Caco-2 (cell line): ENCODE measurements at places on chromosomes 12 and 14.

- no peaks in the 10 kb centered on the region for H3K27me3 ChIP-seq
- no peaks in the 10 kb centered on the region for H3K36me3 ChIP-seq
- no peak for DNase-seq
- H3K4me1 ChIP-seq = no peaks in the 10 kb centered on the region
Observed at GRCh38 chr14:62988967-62989366, 56.3 kb downstream of the KCNH5 start.

- no peak for DNase-seq
- no peaks in the 10 kb centered on the region for H3K36me3 ChIP-seq
- peaks cover 8% of the 10 kb centered on the region; the same call in 1 of the 2 replicates for H3K4me1 ChIP-seq
- H3K27ac ChIP-seq = no peak overlapping the region
- H3K4me3 ChIP-seq = no peak overlapping the region
Observed at GRCh38 chr14:101463566-101464171, 97.6 kb upstream of the DIO3 start.

- no peak overlapping the region for H3K4me3 ChIP-seq
- H3K27me3 ChIP-seq = no peaks in the 10 kb centered on the region
- H3K36me3 ChIP-seq = no peaks in the 10 kb centered on the region
- DNase-seq = no peak
- H3K27ac ChIP-seq = no peak overlapping the region
Observed at GRCh38 chr14:99722741-99723140, 38.6 kb downstream of the CYP46A1 start.

DNA sequence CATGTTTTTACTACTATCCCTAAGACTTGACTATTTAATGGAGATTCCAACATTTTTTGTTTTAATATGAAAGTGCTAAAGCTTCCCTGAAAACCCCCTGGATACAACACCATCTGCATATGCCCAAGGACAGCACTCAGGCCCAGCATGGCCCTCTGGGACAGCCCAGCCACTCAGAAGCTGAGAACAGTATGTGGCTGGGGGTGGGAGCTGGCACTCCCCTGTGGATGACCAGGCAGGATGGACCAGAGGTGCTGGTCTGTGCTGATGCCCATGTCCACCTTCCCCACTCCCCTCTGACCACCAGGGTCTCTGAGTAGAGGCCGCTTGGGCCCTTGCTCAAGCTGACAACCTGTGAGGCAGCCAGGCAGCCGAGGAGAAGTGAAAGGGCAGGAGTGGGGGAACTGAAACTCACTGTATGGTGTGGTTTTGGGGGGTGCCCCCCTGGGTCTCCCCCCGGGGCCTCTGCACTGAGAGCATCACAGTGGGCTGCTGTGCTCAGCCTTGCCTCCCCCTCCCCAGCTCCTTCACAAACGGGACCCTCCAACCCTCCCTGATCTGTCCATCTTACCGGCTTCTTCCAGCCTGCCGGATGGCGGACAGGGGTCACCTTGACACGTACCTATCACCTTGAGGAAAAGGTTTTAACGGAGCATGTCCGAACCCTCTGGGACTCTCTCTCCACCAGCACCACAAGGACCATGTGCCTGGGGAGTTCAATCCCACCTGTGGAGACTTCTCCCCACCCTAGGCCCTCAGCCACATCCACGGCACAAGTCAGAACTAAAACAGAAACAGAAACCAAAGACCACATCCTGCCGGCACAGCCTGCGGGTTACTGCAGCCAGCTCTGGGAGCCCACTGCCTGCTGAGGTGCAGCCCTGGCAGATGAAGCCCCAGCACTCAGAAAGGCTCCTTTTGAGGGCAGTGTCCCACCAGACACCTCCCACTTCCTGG lies at the start of gene TMEM229B:
Gene TMEM229B (minus strand): TSS at position 785 of the 957 bp plus-strand sequence. CDS start 14,798 bp downstream, outside the sequence.
- H3K27me3 ChIP-seq = no peaks in the 10 kb centered on the region
- DNase-seq = no peak
- no peak within 1 kb of the TSS for H3K27ac ChIP-seq
- no peak within 1 kb of the TSS for H3K4me3 ChIP-seq

DNA sequence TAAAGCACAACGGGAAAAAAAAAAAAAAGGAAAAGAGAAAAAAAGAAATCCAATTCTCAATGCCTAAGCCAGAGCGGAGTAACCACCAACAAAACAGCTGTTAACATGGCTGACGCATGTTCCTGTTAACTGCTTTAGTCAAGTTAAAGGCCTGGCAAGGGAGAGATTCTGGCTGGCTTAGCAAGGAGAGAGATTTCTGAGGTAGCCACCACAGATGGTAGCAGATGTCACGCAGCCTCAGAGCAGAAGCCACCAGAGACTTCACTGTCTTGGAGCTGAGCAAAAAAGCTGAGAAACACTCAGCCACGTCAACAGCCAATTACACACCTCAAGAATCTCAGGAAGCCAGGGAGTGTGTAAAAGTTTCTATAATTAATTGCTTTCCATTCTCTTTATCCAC lies 87.1 kb downstream of the TMCC3 start:
- H3K4me1 ChIP-seq = no peaks in the 10 kb centered on the region; the same call in 1 of the 2 replicates
- no peak overlapping the region for H3K4me3 ChIP-seq
- no peaks in the 10 kb centered on the region for H3K36me3 ChIP-seq

DNA sequence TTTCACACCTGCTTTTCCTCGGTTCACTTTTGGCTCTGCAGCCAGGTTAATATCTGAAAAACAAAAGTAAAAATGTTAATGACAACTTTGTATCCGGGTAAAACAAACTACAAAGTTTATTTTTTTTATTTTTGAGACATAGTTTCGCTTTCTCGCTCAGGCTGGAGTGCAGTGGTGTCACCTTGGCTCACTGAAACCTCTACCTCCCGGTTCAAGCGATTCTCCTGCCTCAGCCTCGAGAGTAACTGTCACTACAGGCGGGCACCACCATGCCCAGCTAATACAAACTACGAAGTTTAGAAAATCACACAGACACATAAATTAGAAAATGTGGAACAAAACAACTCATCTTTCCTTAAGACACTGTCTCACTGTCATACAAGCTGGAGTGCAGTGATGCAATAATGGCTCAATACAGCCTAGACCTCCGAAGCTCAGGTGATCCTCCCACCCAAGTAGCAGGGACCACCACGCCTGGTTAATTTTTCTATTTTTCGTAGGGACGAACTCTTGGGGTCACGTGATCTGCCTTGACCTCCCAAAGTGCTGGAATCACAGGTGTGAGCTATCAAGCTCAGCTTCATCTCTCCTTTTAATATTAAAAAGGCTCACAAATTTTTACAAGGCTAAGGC lies 38.1 kb downstream of the HNRNPC start:
- H3K4me3 ChIP-seq = no peak overlapping the region
- H3K27me3 ChIP-seq = no peaks in the 10 kb centered on the region
- peaks cover 16% of the 10 kb centered on the region for H3K4me1 ChIP-seq
- H3K27ac ChIP-seq = peak overlapping the region; percentile 5
- H3K36me3 ChIP-seq = peaks cover 4% of the 10 kb centered on the region
- no peak for DNase-seq

DNA sequence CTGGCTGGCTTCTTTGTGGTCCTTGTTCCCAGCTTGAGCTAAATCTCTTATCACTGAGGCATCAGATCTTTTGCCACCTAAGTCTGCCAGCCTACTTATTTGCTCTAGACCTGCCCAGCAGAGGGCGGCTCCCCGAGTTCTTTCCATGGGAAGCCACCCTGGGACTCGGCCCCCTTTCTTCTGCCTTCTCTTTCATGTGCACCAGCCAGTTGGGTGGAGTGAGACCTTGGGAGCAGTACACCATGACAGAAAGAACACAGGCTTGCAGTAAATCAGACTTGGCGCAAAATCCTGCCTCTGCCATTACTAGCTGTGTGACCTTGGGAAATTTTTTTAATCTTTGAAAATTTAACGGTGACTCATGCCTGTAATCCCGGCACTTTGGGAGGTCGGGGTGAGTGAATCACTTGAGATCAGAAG lies 7.4 kb downstream of the SMAGP start:
- no peaks in the 10 kb centered on the region for H3K27me3 ChIP-seq
- peak; percentile 47 for DNase-seq

DNA sequence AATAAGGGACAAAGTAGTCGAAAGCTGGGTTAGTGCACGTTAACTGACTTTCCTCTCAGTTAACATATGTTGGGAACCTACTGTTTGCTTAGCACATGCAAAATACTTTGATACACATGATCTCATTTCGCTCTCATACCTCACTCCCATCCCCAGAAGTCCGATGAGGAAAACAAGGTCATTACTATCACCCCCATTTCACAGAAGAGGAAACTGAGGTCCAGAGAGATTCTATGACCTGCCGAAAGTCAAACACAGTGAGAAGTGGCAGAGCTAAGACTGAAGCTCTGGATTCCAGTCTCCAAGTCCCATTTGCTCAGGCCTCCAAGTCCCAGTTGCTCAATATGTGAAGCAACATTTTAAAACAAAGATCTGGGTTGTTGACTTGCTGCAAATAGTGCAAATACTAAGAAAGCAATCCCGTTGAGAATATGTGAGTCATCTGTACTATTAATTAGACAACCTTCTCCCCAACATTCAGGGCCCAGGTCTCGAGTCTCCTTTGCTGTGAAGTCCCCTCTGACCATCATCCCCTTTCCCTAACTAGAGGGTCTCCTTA lies 170.6 kb upstream of the PWP1 start:
- H3K4me3 ChIP-seq = no peak overlapping the region
- H3K27me3 ChIP-seq = no peaks in the 10 kb centered on the region
- no peak overlapping the region for H3K27ac ChIP-seq
- no peaks in the 10 kb centered on the region for H3K4me1 ChIP-seq
- H3K36me3 ChIP-seq = no peaks in the 10 kb centered on the region

- peaks cover 17% of the 10 kb centered on the region; the same call in 1 of the 2 replicates for H3K4me1 ChIP-seq
- H3K27ac ChIP-seq = no peak overlapping the region
- H3K4me3 ChIP-seq = no peak overlapping the region
- H3K36me3 ChIP-seq = no peaks in the 10 kb centered on the region
Observed at GRCh38 chr14:32073537-32074189, 3.4 kb upstream of the ARHGAP5 start.

DNA sequence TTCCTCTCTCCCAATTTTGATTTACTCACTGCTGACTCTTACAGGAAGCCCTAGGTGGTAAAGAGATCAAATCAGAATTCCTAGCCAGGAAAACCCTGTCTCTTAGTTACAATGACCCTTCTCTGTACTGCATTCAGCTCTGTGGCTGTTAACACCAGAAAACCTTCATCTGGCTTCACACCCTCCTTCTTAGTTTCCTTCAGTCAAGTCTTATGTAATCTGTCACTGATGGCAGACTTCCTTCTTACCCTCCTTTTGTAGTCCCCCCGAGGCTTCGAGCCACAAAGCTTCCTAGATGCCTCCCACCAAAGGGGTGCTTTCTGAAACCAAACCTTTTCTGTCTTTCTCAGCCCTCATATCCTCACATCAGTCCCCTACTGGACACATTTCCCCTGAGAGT lies 16.5 kb downstream of the NGDN start:
- no peaks in the 10 kb centered on the region for H3K4me1 ChIP-seq
- DNase-seq = no peak
- H3K27me3 ChIP-seq = no peaks in the 10 kb centered on the region
- no peak overlapping the region for H3K27ac ChIP-seq

- no peaks in the 10 kb centered on the region for H3K27me3 ChIP-seq
- no peaks in the 10 kb centered on the region for H3K36me3 ChIP-seq
- H3K27ac ChIP-seq = no peak overlapping the region
Observed at GRCh38 chr14:86462193-86462753, 932.3 kb downstream of the FLRT2 start.

- no peak overlapping the region for H3K27ac ChIP-seq
- H3K27me3 ChIP-seq = no peaks in the 10 kb centered on the region
- no peak overlapping the region for H3K4me3 ChIP-seq
- DNase-seq = no peak
- H3K36me3 ChIP-seq = no peaks in the 10 kb centered on the region
- no peaks in the 10 kb centered on the region for H3K4me1 ChIP-seq
Observed at GRCh38 chr12:119949594-119949993, 39.4 kb upstream of the BICDL1 start.

DNA sequence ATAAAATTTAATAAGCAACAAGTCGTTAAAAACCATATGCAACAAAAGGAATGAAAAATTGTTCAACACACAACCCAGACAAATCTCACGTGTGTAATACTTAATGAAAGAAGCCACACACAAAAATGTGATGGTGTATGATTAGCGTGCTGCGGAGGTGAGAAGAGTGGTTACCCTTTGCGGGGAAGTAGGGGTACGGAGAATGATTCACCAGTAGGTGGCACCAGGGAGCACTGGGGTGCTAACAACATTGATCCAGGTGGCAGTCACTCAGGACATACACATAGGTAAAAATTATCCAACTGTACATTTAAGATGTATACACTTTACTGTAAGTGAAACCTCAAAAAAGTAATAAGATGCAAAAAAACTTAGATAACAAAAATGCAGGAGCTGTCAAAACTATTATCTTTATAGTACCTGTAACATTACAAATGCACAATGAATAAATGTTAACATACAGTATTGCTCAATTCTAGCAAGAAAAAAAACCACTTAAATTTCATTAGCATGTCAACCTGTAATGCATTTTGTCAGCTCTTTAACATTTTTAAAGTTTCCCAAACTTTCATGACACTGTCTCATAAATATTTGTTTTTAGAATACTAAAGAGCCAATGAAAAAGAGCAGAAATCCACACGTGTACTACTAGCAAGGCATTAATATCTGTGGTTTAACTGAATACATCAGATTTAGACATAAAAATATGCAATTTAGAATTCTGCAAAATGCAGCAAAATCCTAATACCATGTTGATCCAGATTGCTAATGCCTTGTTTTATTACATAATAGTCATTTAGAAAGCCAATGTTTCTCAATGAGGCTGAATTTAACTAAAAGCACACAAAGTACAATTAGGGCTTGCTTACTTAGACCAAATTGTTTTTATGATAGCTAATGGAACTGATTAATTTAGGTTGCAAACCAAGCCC lies 46.7 kb downstream of the TMCC3 start:
- H3K4me1 ChIP-seq = no peaks in the 10 kb centered on the region
- H3K27ac ChIP-seq = no peak overlapping the region
- H3K36me3 ChIP-seq = no peaks in the 10 kb centered on the region
- no peaks in the 10 kb centered on the region for H3K27me3 ChIP-seq

GRCh38 chr12:53456654-53457366 lies 4.9 kb downstream of the PCBP2 start:
- peaks cover 18% of the 10 kb centered on the region for H3K4me1 ChIP-seq
- no peak overlapping the region for H3K27ac ChIP-seq
- no peak for DNase-seq
- no peak overlapping the region for H3K4me3 ChIP-seq

DNA sequence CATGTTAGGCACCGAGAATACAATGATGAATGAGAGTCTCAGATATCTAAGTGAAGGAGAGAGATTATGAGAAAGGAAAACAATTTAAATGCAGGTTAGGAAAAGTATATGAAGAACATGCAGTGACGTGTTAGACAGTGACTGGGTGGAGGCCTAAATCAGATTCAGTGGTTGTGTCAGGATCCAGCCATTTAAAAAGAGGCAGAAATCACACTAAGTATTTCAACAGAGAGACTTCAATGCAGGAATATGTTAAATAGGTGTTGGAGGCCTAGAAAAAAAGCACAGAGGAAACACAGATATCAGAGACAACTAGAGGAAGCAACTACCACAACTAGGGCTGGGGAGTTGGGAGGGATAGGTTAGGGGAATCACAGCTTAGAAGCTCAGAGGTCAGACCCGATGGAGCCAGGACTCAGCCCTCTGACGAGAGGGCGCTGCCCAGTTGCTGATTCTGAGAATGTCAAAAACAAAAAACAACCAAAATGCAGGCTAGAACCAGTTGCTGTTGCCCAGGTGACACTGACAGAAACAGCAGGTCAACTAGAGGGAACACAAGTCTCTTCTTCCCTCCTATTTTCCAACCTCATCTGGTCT lies 3.0 kb upstream of the GARIN2 start:
- no peak for DNase-seq
- H3K27me3 ChIP-seq = no peaks in the 10 kb centered on the region
- H3K27ac ChIP-seq = no peak overlapping the region
